ENCODE measurements at places on chromosomes 5 and 9. TPM values are rescaled to one million over a fixed set of nuclear protein-coding genes. Genes with fewer than 3 reads are reported as not detected.
A peak's percentile ranks its signal among the peaks of the same experiment; 100 is the strongest.

SMIM33 gene
- not detected for total RNA-seq

- no peaks in the 10 kb centered on the region for H3K36me3 ChIP-seq
- H3K27me3 ChIP-seq, result no peaks in the 10 kb centered on the region
- no peaks in the 10 kb centered on the region for H3K4me1 ChIP-seq
- no peak for DNase-seq
Observed at GRCh38 chr5:4116834-4117233, 521.2 kb downstream of the IRX1 start.

DNA sequence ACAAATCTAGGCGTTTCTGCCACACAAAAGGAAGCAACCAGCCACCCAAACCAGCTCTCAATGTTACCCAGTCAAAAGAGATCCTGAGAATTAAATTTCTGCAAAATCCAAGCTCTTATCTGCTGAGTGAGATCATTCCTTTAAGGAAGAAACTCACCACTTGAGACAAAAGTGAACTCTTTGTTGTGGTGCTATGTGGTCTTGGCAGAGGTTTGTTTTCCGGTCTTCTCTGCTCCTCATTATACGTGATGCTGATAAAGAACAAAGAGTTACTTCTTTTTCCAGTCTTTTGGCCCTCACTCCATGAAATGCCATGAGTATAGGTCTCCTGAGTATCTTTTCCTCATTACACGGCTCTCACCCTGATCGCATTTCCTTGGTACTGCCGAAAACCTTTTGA lies 82.1 kb downstream of the PRKACG start:
- H3K27me3 ChIP-seq, result peaks cover 28% of the 10 kb centered on the region
- H3K36me3 ChIP-seq, result no peaks in the 10 kb centered on the region
- H3K4me1 ChIP-seq, result no peaks in the 10 kb centered on the region
- H3K4me3 ChIP-seq, result no peak overlapping the region
- no peak overlapping the region for H3K27ac ChIP-seq

DNA sequence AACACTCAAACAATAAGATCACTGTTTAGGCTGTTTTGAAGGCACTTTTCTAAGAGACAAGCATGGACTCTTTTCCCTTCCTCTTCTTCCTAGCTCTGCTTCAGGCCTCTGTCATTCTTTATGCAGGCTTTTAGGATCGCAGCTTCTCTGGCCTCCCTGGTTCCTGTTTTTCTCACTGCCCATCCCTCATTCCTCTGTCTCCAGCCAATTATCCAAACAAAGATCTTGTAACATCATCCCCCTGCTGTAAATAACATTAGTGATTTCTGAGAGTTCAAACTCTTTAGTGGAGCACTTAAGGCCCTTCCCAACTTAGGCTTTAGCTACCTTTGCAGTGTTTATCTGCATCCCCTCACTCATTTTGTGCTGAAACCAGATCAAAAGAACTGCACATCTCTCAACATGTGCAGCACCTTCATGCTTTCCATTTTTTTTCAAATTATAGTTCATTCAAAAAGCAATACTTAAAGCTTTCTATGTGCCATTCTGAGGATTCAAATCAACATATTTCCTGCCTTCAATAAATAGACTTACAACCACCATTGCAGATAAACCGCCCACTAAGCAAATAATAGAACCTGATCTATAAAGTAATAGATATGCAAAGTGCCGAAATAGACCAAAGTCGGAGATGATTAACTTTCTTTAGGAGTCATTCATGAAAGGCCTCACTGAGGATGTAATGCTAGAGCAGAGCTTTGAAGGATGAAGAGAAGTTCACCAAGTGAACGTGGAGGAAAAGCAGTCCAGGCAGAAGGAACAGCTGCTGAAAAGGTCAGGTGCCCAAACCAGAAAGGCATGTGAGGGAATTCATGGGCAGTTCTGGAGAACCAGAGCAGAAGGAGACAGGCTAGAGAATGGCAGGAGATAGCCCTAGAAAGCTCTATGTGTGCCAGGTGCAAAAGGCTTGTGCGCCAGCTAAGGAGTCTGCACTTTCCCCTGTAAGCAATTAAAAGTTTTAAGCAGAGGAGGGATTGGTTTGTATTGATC lies 95.8 kb upstream of the ZNF366 start:
- no peak for DNase-seq
- no peak overlapping the region for H3K27ac ChIP-seq
- H3K36me3 ChIP-seq, result no peaks in the 10 kb centered on the region
- H3K4me1 ChIP-seq, result peaks cover 19% of the 10 kb centered on the region
- no peak overlapping the region for H3K4me3 ChIP-seq

OR1J2 gene
- not detected for total RNA-seq

DNA sequence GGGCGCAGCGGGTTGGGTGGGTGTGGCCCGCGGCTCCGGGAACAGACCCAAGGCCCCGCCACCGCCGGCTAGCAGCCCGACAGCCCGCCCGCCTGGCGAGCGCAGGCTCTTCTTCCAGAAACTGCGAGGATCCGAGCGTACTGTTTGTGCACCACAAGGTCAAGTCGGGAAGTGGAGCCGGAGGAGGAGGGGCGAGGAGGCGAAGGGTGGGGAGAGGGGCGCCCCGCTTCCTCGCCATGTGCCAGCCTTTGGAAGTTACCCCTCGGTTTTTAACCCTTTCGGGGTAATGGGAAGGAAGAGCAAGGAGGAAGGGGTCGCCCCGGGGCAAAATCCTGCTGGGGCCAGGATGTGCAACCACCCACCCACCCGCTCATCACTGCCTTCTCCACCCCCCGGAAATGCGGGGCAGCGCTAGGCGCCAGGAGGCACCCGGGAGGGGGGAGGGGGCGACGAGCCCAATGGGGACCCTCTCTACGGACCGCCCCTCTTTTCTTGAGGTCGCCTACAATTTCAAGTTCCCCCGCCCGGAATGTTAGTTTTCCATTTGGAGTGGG lies 1.1 kb upstream of the JADE2 start:
- H3K4me3 ChIP-seq, result peak overlapping the region; percentile 83
- H3K27ac ChIP-seq, result peak overlapping the region; percentile 100
- no peaks in the 10 kb centered on the region for H3K36me3 ChIP-seq
- no peak for DNase-seq
- H3K4me1 ChIP-seq, result peaks cover 28% of the 10 kb centered on the region

SLF1 gene
- total RNA-seq, result 10.4 TPM

TAF7 gene
- 40.9 TPM for total RNA-seq

TEX48 gene
- total RNA-seq, result not detected
